ENCODE measurements at places on chromosomes 6 and 20. TPM values are rescaled to one million over a fixed set of nuclear protein-coding genes. Genes with fewer than 3 reads are reported as not detected.

DNA sequence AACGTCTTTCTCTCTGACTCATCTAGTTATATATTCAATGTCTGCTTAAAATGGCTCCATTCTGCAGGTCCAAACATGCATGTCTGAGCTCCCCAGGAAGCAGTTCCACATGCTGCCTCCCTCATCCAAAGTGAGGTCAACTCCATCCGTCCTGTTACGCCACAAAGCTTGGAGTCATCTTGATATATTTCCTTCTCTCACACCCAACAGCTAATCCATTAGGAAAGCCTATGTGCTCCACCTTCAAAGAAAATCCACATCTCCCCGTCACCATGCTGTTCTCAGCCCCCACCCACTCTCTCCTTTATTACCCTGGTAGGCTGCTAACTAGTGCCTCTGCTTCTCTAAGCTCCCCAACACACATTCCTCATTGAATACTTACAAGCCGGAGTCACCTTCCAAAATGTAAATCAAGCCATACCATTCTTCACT, 130.2 kb upstream of the SYNDIG1 start:
- no peak for DNase-seq

Gene AVP
- total RNA-seq, result not detected

- peak; percentile 35 for DNase-seq
Measured at GRCh38 chr6:355373-356208, 36.0 kb upstream of the IRF4 start.

GRCh38 chr6:30206152-30206551, 7.1 kb downstream of the TRIM26 start:
- DNase-seq, result no peak

- no peak for DNase-seq
Measured at GRCh38 chr6:20892365-20892764, 358.1 kb downstream of the CDKAL1 start.
